Fibroblast of upper back skin (primary cell): ENCODE measurements at places on chromosomes 2 and 18.
A peak's percentile ranks its signal among the peaks of the same experiment; 100 is the strongest.

DNA sequence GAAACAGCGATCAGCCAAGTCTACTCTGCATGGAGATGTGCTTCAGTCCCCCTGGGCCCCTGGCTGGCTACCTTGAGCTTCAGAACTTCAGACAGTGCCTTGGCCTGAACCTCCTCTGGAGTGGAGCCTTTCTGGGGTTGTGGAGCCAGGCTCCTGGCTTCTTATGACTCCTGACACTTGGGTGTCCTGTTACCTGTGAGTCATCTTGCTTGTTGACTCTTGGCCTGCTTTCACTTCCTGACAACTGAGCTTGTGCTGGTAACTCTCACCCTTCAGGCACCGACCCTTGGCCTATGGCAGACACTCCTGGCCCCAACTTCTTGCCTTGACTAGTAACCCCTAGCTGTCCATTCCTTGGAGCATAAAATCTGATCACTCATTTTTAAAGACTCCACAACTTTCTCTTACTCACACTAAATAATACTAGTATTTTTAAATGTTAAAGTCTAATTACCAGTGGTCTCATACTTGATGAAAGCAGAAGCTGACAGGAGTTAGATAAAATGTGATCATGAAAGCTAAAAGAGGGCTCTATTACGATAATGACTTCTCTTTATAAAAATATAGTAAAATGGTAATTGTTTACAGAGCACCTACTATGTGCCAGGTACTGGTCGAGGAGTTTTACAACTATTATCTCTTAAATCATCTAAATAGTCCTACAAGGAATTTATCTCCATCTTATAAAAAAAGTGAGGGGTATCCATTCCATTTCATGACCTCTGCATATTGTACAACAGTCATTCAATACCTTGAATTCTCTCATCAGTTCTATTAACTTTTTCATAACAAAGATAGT, 46.3 kb upstream of the VIT start:
- DNase-seq = peak; percentile 55

DNA sequence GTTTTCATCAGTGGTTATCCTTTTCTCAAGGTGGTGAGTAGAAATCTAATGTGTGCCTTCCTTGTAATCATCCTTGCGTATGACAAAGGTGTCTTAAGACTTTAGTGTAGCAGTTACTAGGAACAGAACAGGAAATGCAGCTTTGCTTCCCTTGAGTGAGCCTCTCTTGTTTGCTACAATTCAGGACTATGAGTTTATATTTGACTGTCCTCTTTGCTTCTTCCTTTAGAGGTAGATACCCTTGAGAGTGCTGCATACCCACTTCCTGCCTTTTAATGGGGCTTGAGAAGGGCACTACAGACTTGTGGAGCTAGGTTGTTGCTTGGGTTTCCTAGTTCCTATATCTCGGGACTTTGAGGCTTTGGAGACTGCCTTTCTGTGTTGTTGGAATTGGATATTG, 3.8 kb downstream of the KCNJ13 start:
- no peak for DNase-seq

GRCh38 chr2:109349503-109350465, 220.8 kb downstream of the SH3RF3 start:
- DNase-seq = no peak

DNA sequence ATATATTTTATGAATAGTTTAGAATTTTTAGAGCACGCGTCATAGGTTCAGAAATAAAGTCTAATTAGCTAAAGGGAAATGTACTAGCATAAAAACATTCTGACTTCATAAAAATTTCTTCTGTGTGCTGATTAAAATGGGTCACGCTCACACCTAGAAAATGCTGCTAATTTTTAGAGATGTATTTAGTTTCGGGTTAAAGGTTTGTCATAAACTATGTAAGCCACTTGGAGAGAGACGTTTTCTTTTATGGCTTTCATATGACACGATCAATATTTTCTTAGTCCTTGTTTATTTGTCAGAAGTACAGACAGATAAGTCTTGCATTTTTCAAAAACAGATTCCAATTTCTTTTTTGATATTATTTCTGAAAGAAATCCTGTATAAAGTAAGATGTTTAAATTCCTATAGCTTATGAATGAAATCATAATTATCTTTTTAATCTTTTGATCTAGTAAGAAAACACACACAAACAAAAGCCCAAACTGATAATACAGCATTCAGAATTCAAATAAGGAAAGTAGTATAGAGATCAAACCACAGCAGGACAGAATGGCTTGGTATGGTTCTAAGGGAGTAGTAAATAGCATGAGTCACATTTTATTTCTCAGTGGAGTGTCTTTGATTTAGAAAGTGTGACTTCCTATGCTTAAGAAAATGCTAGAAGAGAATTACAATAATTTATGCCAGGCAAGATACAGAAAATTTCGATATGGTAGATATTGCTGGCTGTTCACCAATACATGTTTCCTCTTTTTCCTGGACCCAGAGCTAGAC, 236.6 kb downstream of the GPD2 start:
- DNase-seq = no peak

GRCh38 chr2:201425952-201426351, 25.3 kb downstream of the TRAK2 start:
- DNase-seq = no peak

GRCh38 chr18:76234676-76235060, 260.4 kb downstream of the ZNF516 start:
- DNase-seq = no peak

DNA sequence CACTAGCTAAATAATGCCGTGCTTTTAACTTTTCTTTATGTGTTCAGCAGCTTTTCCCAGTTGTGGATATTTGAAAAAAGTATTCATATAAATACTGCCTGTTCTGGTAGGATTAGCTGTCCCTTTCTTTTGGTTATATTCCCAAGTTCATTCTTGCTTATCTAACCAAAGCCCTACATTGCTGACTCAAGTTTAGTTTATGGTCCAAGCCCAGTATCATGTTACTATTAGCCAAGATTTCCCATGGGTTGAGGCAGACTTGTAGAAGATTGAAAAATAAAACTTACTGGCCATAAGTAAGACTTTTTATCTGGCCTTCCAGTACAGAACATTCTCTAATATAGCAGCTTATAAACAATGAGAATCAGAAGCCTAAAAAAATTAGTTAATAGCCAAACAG, 49.7 kb upstream of the NFE2L2 start:
- peak; percentile 62 for DNase-seq
